ENCODE measurements at places on chromosomes 5 and 9.

DNA sequence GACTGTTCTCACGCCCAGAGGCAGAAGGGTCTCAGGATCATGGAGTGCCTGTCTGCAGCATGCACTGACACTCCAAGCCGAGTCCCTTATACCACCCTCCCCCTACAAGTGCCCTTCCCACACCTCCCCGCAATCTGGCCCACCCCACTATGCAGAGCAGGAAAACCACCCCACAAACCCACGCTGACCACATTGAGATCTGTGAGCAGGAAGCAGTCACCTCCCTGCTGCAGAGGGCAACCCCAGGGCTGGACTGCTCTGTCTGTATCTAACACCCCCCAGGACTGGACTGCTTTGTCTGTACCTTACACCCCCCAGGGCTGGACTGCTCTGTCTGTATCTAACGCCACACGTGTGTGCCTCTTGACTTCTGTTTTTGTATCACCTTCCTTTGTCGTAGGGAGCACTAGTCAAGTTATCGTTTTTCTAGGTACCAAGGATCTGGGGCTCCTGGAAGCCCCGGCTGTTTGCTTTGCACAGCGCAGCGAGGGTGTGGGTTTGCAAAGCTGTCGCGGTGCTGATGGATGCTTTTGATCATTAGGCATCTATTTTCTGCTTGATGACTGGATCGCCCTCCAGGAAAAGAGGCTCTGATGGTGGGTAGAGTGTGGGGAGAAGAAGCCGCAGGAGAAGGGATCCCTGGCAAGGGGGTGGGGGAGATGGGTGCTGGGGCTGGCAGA is 21.5 kb downstream of the OLFM1 start:
- DNase-seq = no peak

- no peak for DNase-seq
Measured at GRCh38 chr9:73780916-73781315, 629.3 kb downstream of the ANXA1 start.

GRCh38 chr5:72179028-72179815 is 71.9 kb downstream of the MAP1B start:
- no peak for DNase-seq

- DNase-seq = no peak
Measured at GRCh38 chr9:126707083-126707482, 93.4 kb downstream of the LMX1B start.

- no peak for DNase-seq
Measured at GRCh38 chr5:55316837-55317236, 9.0 kb downstream of the MTREX start.

- no peak for DNase-seq
Measured at GRCh38 chr9:120941046-120941770, 14.6 kb upstream of the TRAF1 start.

GRCh38 chr9:88725300-88726019 is 190.5 kb downstream of the NXNL2 start:
- DNase-seq = no peak

DNA sequence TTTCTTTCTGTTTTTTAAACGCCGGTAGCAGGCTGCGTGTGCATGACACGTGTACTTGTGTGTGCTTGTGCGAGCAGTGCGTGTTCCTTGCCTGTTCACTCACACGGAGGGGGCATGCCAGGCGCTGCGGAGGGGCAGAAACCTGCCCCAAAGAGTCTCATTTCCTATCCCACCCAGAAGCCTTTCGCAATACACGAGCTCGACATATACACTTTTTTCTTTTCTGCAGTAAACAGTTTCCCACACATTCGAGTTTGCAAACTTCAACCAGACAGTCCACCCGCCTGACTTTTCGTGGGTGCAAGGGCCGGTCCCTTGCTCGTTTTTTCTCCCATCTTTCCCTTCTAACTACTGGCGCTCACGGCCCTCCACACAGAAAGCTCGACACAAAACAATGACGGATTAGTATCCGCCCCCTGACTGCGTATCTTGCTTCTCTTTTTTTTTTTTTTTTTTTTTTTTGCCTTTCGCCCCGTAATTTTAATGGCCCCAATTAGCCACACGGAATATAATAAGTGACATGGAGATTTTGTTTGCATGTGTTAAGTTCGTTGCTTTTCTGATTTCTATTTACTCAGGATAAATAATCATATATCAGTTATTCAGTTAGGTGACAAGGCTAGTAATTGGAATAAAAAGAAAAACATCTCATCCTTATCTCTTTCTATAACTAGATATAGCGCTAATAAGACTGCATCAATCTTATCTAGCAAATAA is 5.3 kb upstream of the OTP start:
- DNase-seq = no peak

GRCh38 chr5:170393235-170393634 is 4.1 kb upstream of the KCNMB1 start:
- DNase-seq = peak; percentile 30

DNA sequence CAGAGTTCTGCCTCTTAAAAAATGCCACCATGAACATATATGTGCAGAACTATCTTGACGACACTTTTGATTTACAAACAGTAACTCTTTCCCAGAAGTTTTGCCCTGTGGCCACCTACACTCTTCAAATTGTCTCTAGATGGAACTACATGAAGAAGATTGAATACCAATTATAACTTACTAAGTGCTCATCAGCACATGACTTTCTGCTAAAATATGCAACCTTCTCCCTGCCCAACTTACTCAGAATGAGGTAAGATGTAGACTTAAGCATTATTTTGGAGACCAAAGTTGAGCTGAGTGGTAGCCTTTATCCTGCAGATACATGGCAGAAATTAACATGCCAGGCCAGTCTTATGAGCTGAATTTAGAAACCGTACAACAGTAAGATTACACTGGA is 105.4 kb downstream of the SEMA5A start:
- no peak for DNase-seq

- no peak for DNase-seq
Measured at GRCh38 chr5:30069441-30070263, 1123.8 kb upstream of the CDH6 start.

- DNase-seq = no peak
Measured at GRCh38 chr9:100219347-100219746, 120.3 kb downstream of the INVS start.

DNA sequence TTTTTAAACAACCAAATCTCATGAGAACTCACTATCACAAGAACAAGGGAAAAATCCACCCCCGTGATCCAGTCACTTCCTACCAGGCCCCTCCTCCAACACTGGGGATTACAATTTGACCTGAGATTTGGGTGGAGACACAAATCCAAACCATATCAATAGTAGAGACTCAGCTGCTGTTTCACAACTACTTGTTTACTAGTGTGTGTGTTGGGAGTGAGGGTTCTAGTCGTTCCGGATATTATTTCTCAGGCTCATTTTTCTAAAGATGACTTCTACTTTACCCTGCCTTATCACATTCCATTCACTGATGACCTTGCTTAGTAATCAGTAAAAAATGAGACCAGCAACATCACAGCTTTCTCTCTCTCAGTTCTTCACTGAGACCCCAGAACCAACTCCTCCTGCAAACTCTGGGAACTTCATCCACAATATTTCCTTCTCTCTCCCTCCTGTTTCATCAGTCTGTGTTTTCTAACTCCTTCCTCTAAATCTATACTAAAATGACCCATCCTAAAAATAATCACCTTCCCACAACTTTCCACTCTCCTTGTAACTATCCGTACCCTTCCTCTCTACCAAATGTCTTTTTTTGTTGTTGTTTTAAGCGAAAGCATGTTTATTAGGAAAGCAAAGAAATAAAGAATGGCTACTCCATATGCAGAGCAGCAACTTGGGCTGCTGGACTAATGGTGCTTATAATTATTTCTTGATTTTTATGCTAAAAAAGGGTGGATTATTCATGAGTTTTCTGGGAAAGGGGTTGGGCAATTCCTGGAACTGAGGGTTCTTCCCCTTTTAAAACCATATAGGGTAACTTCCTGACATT is 121.5 kb upstream of the SPRY4 start:
- DNase-seq = no peak

DNA sequence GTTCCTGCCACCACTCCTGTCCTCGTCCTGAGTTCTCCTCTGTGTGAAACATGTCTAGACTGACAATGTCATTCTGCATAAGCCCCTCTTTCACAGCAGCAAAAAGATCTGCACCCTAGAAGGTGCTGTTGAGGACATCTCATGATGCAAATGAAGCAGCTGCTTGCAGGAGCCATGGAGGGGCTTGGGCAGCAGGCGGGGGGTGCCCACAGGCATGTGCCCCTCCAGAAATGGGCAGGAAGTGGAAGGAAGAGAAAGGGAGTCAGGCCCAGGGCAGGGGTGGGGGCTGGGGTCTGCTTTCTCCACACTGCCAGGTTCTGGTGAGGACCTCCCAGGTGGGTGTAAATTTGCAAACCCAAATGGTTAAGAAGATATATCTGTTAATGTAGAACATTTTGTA is 54.5 kb upstream of the KCNMB1 start:
- DNase-seq = no peak

- DNase-seq = no peak
Measured at GRCh38 chr5:10578293-10578665, 14.4 kb downstream of the ANKRD33B start.

- DNase-seq = no peak
Measured at GRCh38 chr5:133420440-133421301, 191.7 kb downstream of the FSTL4 start.

Data from stimulated activated CD4-positive, alpha-beta T cell treated with anti-CD3 and anti-CD28 coated beads, Interleukin-4, amount 100 ng/mL, for 4 hours (primary cell).